Caki2 (cell line): ENCODE measurements at places on chromosomes 11 and 22.

GRCh38 chr11:71124127-71124526 is 128.2 kb downstream of the SHANK2 start:
- no peak for DNase-seq

DNA sequence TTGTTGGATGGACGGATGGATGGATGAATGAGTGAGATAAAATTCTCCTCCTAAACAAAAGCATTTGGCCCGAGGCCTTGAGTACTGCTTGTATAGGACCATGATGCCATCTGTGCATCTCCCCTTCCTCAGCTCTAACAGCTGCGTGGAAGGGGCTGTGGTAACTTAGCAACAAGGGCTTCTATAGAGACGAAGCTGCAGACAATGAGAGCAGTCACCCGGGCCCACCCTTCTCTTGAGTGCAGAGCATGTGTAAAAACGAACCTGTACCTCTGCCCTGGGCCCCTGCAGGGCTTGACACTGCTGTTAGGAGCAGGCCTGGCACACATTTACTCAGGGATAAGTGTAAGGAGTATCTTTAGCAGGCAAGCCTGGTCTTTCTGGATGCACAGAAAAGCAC is 391.5 kb downstream of the CADM1 start:
- no peak for DNase-seq

DNA sequence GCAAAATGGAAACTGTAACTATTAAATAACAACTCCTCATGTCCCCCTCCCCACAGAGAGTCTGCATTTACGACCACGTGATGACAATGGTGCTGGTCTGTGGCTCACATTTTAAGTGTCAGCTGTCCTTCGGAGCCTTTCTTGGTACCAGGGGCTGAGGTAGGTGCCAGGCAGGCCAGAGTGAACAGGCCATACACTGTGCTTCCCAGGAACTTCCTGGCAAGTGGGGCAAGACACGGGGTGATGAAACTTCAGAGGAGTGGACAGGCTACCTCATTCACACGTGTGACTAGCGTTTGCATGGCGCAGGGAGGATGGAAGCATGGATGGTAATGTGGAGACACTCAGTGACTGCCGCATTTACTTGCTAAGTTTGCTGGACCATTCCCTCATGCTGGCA is 10.4 kb upstream of the YPEL1 start:
- DNase-seq = no peak

- DNase-seq = no peak
Measured at GRCh38 chr22:48083502-48083901, 1321.1 kb downstream of the TBC1D22A start.

GRCh38 chr22:22588485-22589164 is 29.6 kb upstream of the PRAME start:
- DNase-seq = no peak

- DNase-seq = no peak
Measured at GRCh38 chr11:122793515-122793914, 44.8 kb upstream of the CRTAM start.

DNA sequence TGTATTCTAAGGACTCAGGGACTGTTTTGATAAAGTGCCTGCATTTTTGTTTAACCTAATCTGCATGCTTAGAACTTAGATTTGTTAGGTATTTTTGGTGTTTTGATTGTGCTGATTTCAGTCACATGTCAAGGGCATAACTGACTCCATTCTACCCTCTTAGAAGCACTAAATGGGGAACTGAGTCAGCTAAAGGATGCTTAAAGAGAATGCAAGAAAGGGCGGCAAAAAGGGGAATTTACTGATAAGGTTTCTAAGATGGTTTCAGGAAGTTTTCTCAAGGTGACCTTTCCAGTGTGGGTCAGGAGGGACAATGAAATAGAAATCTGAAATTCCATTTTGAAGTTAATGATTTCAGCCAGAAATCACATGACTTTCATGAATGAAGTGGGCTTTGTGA is 43.0 kb downstream of the MMP20 start:
- no peak for DNase-seq

- no peak for DNase-seq
Measured at GRCh38 chr22:20131597-20131858, at the start of gene ZDHHC8. ZDHHC8 (plus strand) TSS chr22:20131804; CDS start chr22:20131948, 144 bp downstream.

DNA sequence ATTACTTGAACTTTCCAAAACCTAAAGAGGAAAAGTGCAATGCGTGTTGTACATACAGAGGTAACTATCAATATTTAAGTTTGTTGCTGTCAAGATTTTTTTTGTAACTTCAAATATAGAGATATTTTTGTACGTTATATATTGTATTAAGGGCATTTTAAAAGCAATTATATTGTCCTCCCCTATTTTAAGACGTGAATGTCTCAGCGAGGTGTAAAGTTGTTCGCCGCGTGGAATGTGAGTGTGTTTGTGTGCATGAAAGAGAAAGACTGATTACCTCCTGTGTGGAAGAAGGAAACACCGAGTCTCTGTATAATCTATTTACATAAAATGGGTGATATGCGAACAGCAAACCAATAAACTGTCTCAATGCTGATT is 2.1 kb downstream of the ADM start:
- DNase-seq = no peak

GRCh38 chr11:97336064-97336463 is 946.3 kb downstream of the JRKL start:
- no peak for DNase-seq

- no peak for DNase-seq
Measured at GRCh38 chr11:62999649-63000048, 14.9 kb upstream of the SLC22A6 start.

GRCh38 chr11:59151761-59152160 is 9.1 kb downstream of the FAM111A start:
- no peak for DNase-seq

DNA sequence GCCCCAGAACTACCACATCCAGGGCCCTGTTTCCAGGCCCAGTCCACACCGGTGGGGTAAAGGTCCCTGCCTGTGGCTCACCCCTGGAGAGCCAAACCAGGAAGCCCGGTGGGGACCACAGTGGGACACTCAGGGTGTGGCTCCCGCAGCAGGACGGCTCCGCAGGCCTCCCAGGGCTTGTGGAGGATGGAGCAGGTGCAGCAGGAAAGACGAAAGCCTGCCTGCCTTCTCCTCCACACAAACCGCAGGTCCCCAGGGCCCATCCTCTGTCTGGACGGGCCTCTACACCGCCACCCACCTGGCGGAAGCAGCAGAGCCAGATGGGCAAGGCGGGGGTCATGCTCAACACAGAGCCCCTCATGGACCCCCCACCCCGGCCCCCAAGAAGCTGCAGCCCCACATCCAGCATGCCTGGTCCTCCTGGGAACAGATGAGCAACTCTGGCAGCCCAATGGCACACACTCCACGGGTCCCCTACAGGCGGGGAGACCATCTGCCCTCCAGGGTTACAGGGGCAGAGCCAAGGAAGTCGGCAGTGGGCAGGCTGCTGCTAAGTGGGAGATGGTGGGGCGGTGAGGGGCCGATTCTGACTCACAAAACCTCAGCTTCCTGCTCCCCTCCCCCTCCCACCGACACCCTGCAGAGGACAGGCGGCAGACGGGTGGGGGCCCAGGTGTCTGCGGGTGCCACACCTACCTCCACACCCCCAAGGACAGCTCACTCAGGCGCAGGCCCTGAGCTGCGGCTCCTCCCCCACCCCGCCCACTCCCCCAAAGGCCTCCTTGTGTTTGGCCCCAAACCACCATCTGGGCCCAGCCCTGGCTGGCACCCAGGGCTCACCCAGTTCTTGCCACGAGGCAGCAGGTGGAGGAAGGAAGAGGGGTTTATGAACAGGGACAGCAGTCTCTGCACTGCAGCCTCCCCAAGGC is 5.2 kb downstream of the SBF1 start:
- DNase-seq = peak; percentile 55

DNA sequence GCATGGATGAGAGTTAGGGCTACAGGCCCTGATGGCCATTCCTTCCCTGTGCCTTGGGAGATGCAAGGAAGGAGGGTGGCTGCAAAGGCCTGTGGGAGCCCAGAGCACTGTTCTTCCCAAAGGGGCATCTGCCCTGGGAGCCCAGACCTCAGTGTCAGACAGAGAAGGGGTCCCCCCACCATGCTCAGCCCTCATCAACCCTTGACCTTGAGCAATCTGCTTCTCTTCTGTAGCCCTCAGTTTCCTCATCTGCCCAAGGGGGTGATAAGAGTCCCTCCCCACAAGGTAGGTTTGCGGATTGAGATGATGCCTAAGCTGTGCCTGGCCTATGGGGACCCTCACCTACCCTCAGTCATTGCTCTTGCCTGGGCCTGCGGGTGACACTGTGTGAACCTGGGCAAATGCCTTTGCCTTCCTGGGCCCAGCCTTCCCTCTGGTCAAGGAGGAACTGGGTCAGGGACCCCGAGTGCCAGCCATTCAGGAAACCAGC is 47.5 kb downstream of the IGLL5 start:
- no peak for DNase-seq

- DNase-seq = no peak
Measured at GRCh38 chr22:49740242-49740641, 87.4 kb downstream of the BRD1 start.

DNA sequence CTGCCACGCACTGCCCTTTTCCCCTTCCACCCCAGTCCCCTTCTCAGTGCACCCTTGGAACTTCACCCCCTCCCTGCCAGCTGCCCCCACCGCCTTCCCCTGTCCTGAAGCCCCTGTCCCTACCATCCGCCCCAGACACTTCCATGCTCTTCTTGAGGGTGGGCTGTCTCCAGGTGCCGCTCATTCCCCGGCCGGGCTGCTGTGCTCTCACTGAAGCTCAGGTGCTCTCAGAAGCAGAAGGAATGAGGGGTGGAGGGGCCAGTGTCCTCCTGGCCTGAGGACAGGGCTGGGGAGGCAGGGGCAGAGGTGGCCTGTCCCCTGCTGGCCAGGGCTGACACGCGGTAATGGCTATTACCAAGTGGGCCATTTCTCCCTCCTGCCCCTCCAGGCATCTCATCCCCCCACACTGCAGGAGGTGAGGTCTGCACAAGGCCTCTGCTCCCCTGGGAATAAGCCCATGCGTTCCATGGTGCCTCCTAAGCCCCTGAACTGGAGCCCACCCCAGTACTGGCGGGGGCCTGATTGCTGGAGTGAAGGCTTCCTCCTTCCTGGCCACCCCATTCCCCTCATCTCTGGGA is 6.6 kb upstream of the BID start:
- DNase-seq = no peak

DNA sequence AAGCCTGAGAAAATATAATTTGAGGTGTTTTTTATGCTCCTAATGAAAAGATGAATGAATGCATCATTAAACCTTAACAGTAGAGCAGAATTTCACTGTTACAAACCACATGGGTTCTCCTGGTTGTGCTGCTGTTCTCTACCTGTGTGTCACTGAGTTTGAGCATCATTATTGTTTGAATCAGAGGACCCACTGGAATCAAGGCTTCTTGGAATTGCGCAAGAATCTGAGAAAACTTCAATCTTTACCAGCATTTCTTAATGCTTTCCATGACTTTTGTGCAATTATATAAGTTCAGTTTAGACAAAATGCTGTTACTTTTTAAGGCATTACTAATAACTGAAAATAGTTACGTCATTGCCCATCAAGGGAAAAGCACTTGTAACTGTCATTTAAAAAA is 18.8 kb upstream of the RBX1 start:
- DNase-seq = no peak
